ENCODE measurements at places on chromosomes 16 and 17. TPM values are rescaled to one million over a fixed set of nuclear protein-coding genes. Genes with fewer than 3 reads are reported as not detected.

IL21R gene
- total RNA-seq = not detected

BCL6B gene
- not detected for total RNA-seq

CDK12 gene
- total RNA-seq = 35.4 TPM

KCNJ12 gene
- 4.3 TPM for total RNA-seq

ENPP7 gene
- not detected for total RNA-seq

BRIP1 gene
- 4.9 TPM for total RNA-seq

WNT3 gene
- 7.0 TPM for total RNA-seq

MPP3 gene
- 9.6 TPM for total RNA-seq

TOM1L2 gene
- total RNA-seq = 9.7 TPM

IRF8 gene
- not detected for total RNA-seq

CES3 gene
- total RNA-seq = 0.55 TPM

SEPTIN1 gene
- total RNA-seq = 0.26 TPM

NUDT21 gene
- 140 TPM for total RNA-seq

KRT27 gene
- total RNA-seq = not detected

PLCD3 gene
- 99.6 TPM for total RNA-seq

RAB37 gene
- total RNA-seq = 0.12 TPM

TMEM92 gene
- total RNA-seq = 1.4 TPM

GRCh38 chr16:89717688-89718505 is 2.8 kb downstream of the VPS9D1 start:
- no peak for DNase-seq

- peak; percentile 62 for DNase-seq
Measured at GRCh38 chr16:4309833-4310266, 6.0 kb upstream of the GLIS2 start.

- DNase-seq = no peak
Measured at GRCh38 chr16:17359788-17360390, 110.9 kb downstream of the XYLT1 start.

DNA sequence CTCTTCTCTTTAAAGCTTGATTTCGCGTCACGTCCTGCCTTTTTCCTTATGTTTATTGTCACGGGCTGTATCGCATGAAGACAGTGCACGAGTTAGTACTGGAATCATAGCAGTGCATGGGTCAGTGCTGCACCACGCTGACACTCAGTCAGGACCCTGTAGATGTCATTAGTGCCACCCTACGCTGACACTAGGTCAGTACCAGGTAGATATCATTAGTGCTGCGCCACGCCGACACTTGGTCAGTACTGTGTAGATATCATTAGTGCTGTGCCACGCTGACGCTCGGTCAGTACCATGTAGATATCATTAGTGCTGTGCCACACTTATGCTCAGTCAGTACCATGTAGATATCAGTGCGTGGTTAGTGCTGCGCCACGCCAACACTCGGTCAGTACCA is 106.2 kb upstream of the ZNF469 start:
- DNase-seq = no peak

DNA sequence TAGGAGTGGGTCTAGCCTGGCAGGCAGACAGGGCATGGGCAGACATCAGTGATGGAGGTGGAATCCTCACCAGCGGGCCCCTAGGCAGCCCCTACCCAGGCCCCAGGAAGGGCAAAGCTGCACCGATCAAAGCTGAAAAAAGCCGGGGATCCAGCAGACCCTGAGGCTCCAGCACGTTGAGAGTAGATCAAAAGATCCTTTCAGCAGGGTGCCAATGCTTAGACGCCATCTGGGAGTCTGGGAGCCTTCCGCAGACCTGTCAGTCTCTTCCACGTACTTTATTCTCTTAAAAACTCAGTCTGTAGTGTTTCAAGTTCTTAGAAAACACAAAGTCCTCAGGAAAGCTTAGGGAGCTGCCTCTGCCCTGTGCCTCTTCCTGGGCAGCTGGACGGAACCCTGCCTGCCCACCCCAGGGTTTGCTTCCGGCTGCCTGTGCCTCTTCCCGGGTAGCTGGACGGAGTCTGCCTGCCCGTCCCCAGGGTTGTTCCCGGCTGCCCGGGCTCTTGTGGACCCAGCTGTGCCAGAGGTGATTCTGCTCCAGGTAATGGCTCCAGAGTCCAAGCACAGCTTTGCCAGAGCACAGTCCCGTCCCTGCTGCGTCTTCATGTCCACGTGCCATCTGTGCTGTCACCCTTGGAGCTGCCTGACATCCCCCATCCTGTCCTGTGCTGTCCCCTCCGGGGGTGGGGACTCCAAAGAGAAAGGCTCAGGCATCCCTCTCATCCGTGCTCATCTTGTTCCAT is 50.8 kb upstream of the PVALEF start:
- no peak for DNase-seq

DNA sequence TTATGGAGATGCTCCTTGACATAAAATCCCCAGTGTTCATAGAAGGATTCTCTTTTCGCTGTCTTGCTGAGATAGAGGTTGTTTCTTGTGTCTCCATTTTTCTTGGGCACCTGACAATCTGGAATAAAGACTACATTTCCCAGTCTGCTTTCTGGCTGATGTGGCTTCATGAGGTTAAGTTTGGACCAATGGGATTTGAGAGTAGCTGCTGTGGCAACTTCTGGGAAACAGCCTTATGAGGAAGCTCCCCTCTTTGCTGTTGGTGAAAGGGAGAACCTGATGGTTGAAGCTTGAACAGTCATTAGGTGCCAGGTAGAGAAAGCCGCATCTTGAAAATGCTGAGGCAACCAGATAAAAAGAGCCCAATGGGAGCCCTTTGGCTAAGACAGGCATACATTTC is 24.4 kb downstream of the HS3ST4 start:
- DNase-seq = no peak

- no peak for DNase-seq
Measured at GRCh38 chr17:36583787-36584186, 7.9 kb upstream of the DHRS11 start.

- DNase-seq = no peak
Measured at GRCh38 chr16:88617268-88618031, 20.9 kb upstream of the IL17C start.

GRCh38 chr17:12637015-12637414 is 28.7 kb upstream of the MYOCD start:
- peak; percentile 49 for DNase-seq

DNA sequence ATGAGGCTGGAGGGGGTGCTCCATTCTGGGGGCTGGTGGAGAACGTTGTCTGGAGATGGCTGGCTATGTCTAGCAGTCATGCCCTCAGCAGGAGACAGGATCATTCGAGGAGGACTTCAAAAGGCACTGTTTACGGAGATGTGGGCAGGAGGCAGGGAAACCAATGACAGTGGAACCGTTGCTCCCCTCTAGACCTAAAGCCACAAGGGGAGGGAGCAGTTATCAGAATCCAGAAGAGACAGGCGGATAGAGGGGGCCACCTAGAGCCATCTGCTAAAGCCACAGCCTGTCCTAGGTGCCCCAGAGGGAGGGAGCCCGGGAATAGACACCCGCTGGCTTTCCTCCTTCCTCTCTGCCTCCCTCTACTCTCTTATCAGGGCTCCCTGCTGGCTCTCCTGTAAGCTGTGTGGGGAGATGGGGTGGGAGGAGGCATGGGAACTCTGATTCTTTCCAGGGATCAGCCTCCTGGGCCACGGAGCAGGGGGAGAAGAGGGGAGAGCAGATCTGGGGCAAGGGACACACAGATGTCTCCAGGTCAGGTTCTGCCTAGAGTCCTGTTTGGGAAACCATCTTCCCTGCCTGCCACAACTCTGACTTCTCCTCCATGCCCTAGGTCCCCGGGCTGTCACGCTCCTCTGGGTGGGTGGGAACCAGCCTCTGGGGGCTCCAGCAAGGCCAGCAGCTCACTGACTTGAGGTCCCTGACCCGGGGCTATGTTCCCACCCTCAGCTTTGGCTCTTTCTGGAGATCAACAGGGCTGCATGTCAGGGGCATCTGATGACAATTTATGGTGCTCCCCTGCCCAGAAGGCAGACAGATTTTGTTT is 42.3 kb downstream of the IRX3 start:
- no peak for DNase-seq

GRCh38 chr17:78539781-78540180 is 37.4 kb downstream of the DNAH17 start:
- no peak for DNase-seq

GRCh38 chr17:57808882-57809281 is 41.0 kb downstream of the MRPS23 start:
- DNase-seq = no peak

DNA sequence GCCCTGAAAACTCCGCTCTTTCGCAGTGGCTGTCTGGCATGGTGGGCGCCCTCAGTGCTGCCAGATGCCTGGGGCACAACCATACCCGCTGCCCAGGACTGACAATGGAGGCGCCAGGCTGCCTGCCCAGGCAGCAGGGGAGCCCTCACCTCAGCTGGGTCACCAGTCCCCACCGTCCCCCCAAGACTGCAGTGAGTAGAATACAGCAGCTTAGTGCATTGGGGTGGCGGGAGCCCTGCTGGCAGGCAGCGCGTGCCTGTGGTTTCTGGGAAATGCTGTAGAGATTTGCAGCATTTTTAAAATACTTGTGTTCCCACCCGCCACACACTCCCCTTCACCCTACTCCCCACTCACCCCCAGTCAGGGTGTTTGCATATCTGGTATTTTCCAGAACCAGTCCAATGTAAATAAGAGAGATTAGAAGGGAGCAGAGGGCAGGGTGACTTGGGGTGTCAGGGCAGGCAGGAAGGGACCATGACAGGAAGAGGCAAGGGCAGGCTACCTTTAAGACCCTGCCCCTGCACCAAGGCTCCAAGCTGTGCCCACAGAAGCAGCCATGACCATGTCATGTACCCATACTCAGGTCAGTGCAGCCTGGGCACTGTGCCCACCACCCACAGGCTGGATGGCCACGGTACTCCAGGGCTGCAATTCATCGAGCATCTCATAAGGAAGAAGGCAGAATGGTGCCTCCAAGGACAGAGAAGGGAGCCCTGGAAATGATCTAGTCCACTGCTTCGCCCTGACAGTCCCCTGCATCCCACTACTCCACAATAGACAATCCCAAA is 21.5 kb downstream of the MYO18A start:
- no peak for DNase-seq

DNA sequence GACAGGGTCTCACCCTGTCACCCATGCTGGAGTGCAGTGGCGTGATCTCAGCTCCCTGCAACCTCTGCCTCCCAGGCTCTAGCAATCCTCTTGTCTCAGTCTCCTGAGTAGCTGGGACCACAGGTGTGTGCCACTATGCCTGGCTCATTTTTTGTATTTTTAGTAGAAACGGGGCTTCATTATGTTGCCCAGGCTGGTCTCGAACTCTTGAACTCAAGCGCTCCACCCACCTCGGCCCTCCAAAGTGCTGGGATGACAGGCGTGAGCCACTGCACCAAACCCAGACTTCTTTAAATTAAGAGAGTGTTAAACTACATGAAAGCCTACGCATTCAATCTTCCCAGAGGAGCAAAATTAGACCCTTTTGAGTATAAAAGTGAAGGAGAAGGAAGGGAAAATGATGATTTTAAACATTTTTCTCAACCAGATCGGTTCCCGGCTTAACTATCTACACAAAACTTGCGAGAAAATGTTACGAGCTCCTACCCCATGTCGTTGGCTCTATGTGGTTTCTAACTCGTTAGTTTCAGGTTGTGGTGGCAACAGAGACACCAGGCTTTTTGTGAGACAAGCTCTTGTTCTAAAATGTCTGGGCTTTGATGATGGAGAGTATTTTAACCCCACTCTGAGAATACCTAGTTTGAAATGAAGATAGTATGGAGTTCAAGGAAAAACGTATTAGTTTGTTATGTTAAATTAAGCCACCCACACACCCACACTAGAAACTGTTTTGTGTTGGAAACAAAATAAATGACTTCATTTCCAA is 26.3 kb downstream of the STAT5B start:
- DNase-seq = no peak

DNA sequence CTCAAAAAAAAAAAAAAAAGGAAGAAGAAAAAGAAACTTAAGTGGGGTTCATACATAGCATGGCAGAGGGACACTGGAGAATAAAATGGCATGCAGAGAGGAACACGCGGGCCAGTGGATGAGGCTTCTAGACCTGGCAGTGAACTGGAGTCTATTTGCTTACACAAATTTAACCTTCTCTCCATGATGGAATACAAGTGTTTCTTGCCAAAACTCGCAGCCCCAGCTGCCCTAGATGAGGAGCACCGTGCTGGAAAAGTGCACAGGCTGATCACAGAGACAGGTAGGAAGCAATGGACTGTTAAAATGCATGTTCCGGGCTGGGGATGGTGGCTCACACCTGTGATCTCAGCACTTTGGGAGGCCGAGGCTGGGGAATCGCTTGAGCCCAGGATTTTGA is 9.3 kb downstream of the SSTR2 start:
- DNase-seq = no peak

- DNase-seq = no peak
Measured at GRCh38 chr16:18853694-18854093, 52.3 kb upstream of the ARL6IP1 start.
